ENCODE measurements at places on chromosomes 2 and 18.

- DNase-seq = no peak
Observed at GRCh38 chr2:148965623-148966437, 72.7 kb upstream of the LYPD6B start.

GRCh38 chr2:8030573-8031303, 651.1 kb upstream of the ID2 start:
- no peak for DNase-seq

GRCh38 chr2:235639428-235639773, 145.6 kb downstream of the AGAP1 start:
- no peak for DNase-seq

GRCh38 chr2:236464140-236464539, 105.5 kb upstream of the ACKR3 start:
- no peak for DNase-seq

- no peak for DNase-seq
Observed at GRCh38 chr2:205687641-205687956, 5.3 kb downstream of the NRP2 start.

DNA sequence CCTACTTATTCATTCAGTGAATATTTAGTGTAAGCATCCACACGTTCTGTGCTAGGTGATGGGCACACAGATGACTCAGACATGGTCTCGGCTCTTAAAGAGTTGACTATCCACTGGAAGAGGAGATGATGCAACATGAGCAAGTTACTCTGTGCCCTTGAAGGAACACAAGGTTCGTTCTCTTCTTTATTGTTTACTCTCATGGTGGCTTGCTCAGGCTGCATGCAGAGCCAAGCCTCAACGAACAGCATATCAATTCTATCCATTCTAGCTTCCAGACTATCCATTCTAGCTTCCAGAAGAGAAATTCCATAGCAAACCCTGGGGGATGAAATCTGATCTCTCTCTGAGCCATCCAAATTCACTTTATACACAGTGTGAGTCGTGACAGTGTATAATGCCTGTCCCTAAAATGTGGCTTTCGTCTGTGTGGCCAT, 68.1 kb upstream of the CTAGE1 start:
- no peak for DNase-seq

DNA sequence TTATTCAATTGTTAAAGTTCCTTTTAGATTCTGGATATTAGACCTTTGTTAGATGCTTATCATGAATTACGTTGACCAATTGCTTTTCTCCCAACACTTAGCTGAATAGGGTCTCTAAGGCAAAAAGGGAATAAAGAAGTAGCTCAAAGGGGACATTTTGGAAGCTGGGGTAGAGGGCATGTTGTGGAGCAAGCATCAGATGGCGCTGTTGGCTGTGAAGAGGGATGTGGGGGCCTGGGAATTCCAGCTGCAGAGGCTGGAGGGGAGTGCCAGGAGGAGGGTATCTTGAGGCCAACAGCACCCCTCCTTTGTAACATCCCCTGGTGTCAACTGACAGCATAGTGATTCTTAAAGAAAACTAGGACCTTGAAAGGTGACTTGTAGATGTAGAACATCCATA, 198.2 kb downstream of the ADCYAP1 start:
- DNase-seq = no peak

DNA sequence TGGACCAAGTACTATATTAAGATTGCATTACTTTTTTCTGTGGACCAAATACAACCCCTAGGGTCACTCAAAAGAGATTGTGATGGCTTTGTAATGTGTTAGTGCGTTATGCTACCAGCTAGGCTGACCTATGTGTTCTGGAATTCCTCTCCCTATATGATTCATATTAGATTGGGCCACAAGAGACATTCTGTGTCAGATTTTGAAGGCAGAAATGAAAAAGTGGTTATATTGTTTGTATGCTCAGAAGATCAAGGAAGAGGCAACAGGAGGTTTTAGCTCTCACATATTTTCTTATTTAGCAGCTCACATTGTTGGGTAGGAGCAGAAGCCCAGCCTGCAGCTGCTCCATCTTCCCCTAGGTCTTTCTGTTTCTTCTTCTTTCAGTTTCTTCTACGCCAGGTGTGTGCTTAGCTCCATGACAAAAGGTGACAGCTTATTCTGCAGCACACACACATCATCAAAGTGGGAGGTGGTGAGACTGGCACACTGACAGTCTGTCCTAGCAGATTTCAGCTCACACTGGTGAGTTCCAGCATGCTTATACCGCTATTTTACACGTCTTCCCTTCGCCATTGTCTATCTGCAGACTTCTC, 156.8 kb upstream of the UBE2E3 start:
- DNase-seq = no peak

DNA sequence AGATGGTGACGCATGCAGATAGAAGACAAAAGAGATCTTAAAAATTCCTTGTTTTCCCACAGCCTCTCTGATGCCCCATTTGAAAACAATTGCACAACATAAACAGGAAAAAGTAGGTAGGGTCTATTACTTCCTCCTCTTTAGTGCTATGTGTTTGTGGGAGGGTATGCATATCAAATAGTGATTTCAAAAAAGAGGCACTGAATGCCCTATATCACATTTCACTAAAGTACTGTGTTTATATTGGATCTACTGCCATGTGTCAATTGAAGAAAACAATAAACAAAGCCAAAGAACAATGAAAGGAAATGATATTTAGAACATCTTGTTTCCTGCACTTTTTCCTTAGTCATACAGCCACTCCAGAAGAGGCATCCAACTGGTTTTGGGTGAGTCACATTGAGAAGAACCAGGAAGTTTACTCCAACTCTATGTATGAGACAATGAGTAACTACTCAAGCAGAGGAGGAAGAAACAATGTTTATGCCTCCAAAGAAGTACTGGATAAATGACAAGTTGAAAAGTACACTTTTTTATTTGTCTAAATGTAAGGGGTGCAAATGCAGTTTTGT, 583.6 kb downstream of the FBXO15 start:
- DNase-seq = no peak

DNA sequence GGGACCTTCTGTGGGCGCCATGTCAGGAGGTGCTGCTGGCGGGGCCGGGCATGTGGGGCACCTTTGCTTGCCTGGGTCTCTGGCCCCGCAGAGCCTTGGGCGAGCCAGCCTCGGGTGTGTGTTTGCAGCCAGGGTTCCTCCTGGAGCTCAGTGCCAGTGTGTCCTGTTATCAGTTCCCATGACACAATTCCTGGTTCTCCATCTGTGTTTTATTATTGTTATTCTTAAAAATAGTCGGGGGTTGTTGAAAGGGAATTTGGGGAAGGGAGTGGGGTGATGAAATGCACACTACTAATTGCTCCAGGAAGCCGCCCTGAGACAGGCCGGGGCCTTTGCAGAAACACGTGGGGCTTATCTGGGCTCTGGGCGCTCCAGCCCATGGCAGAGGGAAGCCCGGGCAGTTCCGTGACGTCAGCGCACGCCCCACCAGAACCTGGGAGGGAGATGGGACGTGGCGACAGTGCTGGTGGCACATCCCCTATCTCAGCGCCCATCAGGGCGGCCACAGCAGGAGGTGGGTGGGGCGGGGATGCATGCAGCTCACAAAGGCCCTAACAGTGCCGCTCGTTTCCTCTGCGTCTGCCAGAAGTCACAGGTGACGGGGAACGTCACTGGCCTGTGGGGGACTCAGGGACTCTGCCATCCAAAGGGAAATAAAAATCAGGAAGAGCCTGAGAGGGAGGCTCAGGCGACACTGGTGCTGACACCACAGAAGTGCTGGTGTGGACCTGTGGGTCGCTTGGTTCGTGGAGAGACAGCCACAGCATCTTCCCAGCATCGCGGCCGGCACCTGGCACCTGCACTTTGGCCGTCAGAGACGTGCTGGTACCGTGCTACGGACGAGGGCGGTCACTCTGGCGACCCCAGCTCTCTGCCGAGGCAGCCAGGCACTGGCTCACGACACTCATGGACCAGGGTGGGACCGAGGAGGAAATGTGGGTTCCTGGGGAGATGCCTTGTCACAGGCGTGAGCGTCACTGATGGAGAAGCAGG, 131.0 kb downstream of the NFATC1 start:
- no peak for DNase-seq

DNA sequence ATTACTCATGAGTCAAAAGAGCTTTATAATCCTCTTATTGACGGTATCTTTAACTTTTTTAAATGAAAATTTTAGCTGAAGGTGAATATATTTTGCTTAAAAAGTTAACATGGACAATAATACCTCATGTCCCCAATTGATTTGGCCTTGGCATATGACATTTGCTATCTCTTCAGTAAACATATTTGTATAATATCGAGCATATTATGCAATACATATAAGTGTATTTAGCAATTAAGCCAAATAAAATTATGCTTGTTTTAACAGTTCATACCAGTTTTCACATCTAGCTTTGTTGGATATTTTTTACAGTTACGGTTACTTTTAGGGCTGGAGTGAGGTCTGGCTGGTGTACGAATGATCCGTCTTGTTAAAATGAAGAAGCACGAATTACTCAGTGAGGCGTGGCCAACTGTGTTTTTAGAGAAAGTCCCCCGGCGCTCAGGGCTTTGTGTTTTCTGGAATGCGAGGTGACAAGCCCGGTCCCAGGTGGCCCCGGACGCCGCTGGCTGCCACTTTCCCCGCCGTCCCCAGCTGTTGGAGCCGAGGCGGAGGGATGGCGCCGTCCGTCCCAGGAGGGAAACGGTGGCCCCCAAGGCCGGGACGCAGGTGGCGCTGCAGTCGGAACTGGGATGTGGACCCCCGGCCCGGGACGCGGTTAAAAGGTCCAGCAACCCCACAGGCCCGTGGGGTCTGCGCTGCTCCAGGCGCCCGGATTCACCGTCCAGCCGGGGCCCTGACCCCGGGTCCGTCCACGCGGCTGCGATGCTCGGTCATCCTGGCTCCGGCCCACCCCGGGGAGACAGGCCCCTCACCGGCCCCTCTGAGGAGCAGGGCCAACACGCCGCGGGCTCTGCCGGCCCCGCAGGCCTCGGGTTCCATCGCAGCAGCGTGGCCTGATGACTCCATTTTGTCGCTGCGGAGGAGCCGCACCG, 41.3 kb downstream of the TMEM18 start:
- no peak for DNase-seq

DNA sequence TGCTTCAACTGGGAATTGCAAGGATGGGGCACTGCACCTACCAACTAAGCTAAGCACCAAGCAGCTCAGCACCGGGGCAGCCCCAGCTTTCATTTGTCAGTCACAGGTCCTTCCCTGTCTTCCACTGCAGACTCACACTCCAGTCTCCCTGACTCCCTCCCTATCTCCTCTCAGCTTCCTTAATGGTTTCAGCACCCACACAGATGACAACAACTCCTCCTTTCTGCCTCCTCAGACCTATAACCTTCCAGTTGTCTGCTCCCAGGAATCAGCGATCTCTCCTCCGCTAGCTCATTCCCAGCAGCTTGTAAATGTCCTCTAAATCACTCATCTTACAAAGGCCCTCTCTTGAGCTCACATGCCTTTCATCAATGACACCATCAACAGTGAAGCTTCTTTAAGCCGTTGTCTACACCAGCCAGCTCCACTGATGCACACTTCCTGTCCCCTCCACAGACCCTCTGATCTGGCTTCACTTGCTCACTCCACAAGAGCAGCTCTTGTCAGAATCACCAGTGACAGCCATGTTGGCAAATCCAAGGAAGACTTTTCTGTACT, 32.1 kb downstream of the CLASP1 start:
- no peak for DNase-seq

DNA sequence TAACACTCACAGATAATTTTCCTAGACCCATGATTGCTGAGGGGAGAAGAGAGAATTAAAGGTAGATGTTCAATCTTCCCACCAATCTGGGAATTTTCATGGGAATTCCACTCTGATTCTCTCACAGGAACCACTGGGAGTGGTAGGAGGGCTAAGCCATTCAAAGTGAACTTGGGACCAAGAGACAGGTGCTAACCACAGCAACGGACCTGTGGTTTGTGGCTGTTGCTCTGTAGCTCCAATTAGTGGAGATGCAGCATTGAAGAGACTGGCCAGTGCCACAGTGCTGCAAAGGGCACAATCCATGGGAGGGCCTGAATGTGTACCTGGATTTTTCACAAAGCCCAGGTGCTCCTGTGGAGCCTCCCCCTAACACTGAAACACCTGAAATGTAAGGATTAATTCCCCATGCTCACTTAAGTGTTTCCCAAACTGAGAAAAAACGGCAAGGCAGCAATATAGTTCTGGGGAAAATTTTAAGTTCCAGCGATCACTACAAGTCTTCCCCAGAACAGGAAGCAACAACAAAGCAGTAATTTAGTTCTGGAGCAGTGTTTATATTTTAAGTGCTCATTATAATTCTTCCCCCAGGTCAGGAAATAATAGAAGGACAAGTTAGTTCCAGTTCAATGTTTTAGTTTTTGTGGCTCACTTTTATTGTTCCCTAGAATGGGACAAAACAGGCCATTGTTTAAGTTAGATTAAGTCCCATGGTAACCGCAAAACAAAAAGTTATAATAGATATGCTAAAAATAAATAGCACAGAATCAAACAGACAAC, 1045.8 kb downstream of the CNTNAP5 start:
- no peak for DNase-seq

DNA sequence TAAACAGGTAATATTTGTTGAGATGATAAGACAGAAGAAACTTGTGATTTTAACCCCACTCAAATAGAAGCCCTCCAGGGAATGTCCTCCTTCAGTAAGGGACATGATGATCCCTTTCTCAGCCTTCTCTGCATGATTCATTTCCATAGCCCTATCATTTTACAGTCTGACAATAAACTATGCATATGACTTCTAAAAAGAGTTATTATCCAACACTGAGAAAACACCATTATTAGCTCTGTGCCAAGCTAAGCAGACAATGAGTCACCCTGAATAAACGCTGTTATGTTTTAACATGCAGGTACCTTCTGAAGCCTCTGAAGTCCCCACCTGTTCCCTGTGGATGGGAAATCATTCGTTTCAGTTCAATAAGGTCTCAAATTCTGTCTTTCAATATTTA, 54.7 kb downstream of the DTNB start:
- no peak for DNase-seq
